ENCODE measurements at places on chromosomes 3 and 15.

GRCh38 chr3:148234536-148234935 lies 463.2 kb upstream of the AGTR1 start:
- DNase-seq: no peak

GRCh38 chr15:101684384-101684783 lies 32.2 kb upstream of the TM2D3 start:
- DNase-seq: no peak

GRCh38 chr15:98643115-98643514 lies 5.2 kb upstream of the IGF1R start:
- DNase-seq: no peak

DNA sequence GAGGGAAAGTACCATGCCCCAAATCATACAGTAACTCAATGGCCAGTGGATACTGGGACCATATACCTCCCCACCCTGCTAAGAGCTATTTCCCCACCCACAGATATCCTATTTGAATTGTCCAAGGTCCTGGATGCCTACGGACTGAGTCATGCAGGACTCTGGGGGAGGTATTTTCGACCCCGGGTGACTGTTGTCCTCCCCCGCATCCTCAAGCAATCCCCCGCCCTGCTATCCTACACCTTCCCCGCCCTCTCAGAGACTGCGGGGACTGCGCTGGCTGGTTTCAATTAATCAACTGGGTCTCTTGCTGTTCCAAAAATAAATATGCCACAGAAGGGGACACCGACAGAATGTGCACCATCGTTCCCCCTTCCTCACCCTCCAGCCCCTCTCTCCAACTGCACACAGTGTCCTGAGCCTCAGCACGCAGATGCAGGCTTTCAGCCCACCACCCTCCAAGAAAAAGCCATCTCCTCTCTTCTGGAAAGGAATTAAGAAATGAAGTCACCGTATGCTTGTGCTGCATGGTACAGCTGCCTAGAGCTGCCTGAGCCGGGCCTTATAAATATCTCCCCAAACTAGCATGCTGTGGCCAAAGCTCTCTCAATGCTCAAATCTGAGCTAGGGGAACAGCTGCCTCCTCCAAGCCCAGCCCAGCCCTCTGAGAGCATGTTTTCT lies 8.1 kb downstream of the CAV3 start:
- DNase-seq: no peak

DNA sequence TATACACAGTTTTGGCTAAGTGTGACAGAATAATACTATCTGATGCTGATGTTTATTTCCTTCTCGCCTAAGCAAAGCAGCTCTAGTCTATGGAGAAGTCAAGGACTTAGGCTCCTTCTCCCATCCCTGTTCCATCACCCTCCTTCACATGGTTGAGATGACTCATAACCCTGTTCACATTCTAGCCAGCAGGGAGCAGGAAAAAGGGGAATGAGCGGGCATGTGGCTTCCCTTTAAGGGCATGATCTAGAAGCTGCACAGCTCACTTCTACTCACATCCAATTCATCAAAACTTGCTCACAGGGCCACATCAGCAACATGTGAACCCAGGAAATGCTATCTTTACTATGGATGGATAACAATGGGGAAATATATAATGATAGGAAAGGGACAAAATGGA lies 40.9 kb downstream of the CBLB start:
- no peak for DNase-seq

DNA sequence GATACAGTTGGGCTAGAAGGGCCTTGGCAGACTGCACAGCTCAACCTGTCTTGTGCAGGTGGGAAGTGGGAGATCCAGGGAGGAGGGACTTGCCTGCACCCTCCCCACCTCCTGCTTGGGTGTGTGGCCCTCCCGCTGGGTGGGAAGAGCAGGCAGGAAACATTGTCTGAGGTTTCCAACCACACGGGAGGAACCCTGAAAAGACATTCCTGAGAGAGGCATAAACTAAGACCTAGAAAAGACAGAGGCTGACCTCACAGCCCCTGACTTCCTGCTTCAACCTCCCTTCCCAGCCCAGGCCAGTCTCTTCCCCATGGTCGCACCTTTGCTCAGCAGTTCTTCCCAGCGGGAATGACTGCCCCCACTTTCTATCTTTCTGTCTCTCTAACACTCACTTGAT lies 46.3 kb upstream of the INSYN1 start:
- no peak for DNase-seq

- no peak for DNase-seq
These were observed at the start of gene TLR9 for GRCh38 chr3:52225452-52226228. Gene TLR9, minus strand, starts transcription at chr3:52225645. Its CDS starts 116 bp downstream, at chr3:52225529.

DNA sequence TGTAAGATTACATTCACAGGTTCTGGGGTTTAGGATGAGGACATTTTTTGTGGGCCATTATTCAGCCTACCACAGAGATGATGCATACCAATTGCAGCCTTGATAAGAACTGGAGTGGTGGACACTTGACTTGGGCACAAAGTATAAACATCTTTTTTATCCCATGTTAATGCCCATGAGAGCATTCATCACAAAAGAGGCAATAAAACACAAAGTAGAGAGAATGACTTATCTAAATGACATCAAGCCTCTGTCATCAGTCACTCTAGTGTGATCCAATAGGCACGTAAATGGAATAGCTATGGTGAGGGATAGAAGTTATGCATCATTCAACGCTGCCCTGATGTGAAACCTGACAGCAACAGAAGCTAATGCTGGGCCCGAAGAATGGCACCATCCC lies 25.8 kb downstream of the VEPH1 start:
- DNase-seq: no peak

GRCh38 chr15:77001966-77002365 lies 7.0 kb downstream of the PSTPIP1 start:
- DNase-seq: no peak

DNA sequence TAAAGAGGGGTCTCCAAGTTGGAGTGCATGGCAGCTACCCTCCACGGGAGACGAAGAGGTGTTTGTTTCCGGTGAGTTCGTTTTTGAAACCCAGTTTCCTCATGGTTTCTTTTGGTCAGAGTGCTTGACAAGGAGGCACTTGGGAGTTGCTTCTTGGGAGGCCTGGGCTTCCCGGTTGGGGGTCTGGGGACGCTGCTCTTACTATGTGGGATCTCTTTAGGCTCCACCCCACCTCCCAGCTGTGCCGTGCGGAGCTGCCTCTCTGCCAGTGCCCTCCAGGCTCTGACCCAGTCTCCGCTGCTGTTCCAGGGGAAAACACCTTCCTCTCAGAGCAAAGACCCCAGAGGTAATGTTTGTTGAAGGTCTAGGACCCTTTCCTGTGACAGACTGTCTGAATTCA lies 29.6 kb downstream of the KIF7 start:
- DNase-seq: no peak

- DNase-seq: no peak
These were observed 33.1 kb downstream of the MRAS start for GRCh38 chr3:138381413-138381901.

DNA sequence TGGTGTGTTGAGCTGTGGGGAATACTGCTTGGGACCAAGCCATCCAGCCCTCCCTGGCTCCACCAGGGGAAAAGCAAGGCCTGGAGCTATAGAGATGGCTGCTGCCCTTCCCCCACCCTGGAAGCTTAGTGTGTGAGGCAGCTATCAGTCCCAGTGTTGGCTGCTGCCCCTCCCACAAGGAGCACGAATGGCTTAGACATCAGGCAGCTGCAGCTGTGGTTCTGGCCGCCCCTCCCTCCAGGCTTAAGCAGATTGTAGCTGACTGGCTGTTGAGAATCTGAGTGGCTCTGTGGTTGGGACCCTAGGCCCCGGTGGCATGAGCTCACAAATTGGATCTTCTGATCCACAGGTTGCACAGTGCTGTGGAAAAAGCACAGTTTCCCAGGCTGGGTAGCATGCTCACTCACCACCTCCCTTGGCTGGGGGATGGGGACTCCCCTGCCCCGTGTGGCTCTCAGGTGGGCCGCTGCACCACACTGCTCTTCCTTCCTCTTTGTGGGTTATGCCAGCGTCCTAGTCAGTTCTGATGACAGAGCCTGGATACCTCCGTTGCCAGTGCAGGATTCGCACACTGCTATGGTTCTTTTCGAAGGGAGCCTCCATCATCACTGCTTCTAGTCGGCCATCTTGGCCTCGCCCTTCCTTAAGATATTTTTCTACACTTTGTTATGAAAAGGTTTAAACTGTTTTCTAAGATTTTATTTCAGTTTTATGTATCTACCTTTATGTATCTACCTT lies 21.2 kb upstream of the SUCNR1 start:
- no peak for DNase-seq

- DNase-seq: no peak
These were observed 46.3 kb upstream of the GADL1 start for GRCh38 chr3:30940740-30941139.

DNA sequence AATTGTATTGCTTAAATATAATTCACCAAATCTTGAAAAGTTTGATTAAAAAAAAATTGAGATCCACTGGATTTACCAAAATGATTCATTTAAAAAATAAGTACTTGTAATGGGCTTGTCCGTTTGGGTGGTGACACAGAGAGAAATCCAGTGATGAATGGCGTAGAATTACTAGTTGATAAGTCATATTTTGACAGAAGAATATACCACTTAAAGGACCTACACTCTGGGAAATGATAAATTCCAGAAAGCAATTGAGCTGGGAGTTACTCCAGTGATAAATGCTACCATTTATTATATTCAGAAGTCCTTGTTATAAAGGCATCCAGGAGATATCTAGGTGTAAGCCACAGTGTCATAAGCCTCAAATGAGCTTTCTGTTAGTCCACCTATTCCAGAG lies 141.8 kb upstream of the CFAP20DC start:
- DNase-seq: no peak

- DNase-seq: no peak
These were observed 49.7 kb upstream of the POMGNT2 start for GRCh38 chr3:43155464-43156121.

GRCh38 chr15:59751552-59752413 lies 62.7 kb upstream of the BNIP2 start:
- no peak for DNase-seq

- no peak for DNase-seq
These were observed 921.3 kb downstream of the TUSC7 start for GRCh38 chr3:117630885-117631284.

- DNase-seq: no peak
These were observed 25.5 kb downstream of the ZXDC start for GRCh38 chr3:126450219-126450618.

DNA sequence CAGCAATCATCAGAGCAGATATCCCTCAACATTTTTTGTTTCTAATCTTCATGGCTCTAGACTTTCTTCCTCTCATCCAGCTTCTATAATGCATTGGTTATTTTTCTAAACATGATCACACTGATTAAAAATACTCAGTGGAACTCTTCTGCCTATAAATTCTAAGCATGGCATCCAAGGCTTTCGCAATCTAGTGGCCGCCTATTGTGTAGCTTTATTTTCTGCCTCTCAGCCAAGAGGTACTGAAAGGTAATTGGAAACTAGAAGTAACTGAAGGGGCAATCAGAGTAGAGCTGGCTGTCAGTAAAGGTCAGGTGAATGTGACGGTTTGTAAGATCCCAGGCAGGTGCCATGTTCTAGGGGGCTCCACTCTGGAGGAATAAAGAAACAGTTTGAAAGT lies 33.4 kb downstream of the OXSM start:
- no peak for DNase-seq

- no peak for DNase-seq
These were observed 12.8 kb upstream of the SRP14 start for GRCh38 chr15:40051616-40052415.

- DNase-seq: no peak
These were observed 16.6 kb downstream of the NBEAL2 start for GRCh38 chr3:46995901-46996562.

- DNase-seq: no peak
These were observed 987 bp downstream of the PRTG start for GRCh38 chr15:55741833-55742497.

GRCh38 chr3:12421132-12421531 lies 63.1 kb upstream of the TSEN2 start:
- no peak for DNase-seq

- DNase-seq: peak; percentile 14
These were observed 22.2 kb downstream of the ALDH1A2 start for GRCh38 chr15:58043192-58043903.

- DNase-seq: no peak
These were observed 54.0 kb downstream of the DUT start for GRCh38 chr15:48385031-48385830.

DNA sequence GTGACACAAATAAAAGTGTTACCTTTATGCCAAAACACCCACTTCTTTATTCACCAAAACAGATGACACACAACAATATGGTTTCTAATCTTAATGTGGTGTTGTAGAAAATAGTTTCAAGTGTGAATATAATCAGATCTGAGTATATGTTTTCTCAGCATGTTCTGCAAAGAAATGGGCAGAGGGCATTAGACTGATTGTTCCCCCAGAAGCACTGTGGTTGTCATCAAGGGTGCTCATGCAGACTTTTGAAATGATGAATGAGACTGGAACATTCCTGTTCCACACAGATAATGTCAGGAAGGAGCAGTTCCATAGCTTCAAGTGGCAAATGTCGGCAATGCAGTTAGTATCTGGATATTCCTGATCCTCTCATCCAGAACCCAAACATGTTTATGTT lies 37.5 kb downstream of the GPR176 start:
- no peak for DNase-seq

DNA sequence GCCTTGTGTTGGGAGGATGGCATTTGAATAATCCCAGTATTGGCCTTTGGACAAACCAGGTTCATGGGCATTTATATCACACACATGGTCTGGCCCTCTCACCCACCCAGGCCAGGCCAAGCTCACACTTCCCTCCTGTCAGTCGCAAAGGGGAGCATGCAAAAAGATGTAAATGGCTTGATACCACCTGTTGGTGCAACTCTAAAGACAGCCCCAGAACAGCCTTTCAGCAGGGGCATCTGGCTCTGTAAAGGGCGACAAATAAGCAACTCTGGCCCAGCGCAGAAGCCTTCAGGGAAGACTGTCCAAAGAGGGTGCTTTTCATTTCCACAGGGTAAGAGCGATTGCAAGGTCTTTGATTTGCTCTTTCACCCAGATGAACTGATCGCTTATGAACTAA lies 91.8 kb downstream of the USP13 start:
- DNase-seq: no peak

GRCh38 chr15:91068966-91069365 lies 31.1 kb upstream of the SV2B start:
- no peak for DNase-seq

- DNase-seq: no peak
These were observed 58.8 kb downstream of the NCEH1 start for GRCh38 chr3:172651936-172652625.

GRCh38 chr3:142852009-142852408 lies 36.9 kb downstream of the PCOLCE2 start:
- no peak for DNase-seq

- no peak for DNase-seq
These were observed 74.6 kb downstream of the REC114 start for GRCh38 chr15:73517566-73517965.

DNA sequence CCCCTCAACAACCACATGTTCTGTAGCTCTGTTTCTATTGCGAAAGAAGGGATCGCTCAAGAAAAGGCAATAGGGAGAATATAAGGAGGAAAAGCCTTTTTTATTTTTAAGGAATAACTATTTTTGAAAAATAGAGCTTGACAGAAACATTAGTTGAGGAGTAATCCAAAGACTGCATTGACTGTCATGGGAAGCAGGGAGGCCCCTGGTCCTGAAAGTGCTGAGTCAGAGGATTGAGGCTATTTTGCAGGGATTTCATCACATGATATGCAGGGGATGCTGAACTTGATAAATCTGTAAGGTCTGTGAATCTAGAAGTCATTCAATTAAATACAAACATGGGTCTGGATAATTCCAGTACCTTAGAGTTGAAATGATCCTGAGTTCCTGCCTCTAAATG lies 92.0 kb downstream of the MTHFS start:
- DNase-seq: no peak

- DNase-seq: no peak
These were observed 304.1 kb downstream of the UNC13C start for GRCh38 chr15:54282228-54282836.

Measured in NK-92 treated with Interleukin-12 subunit alpha and Interleukin-12 subunit beta, amount 100 ng/mL, for 24 hours (cell line).